ENCODE measurements at places on chromosomes 13 and 19.

- DNase-seq: no peak
These were observed 103.5 kb upstream of the TSC22D1 start for GRCh38 chr13:44679597-44679996.

GRCh38 chr13:37457612-37458011 lies 141.0 kb downstream of the POSTN start:
- DNase-seq: no peak

DNA sequence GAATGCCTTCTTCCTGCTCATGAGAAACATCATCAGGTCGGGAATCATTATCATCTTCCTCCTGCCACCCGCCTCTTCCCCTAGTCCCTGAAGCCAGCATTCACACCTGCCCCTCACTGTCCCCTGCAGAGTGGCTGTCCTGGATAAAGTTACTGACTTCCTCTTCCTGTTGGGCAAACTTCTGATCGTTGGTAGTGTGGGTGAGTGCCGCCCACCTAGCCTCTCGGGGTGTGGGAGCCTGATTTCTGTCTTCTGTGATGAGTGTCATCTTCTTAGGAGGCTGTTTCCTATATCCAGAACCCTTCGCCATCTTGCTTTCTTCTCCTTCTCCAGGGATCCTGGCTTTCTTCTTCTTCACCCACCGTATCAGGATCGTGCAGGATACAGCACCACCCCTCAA lies 12.5 kb downstream of the SLC44A2 start:
- DNase-seq: no peak

DNA sequence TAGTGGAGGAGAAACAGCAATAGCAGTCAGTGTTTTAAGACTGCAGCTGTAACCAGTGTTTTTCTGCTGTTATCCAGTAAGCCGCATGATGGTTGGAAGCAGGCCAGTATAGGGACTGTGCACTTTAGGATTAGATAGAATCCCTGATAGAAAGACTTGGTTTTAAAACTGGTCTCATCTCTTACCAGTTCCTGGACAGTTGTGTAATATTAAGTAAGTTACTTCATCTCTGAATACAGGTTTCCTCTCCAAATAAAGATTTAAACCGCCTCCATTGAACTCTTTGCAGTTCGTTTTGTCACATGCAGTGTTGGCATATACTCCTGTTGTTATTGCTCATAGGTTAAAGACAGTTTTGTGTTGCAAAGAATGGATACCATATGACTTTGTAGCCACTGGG lies 25.6 kb downstream of the URI1 start:
- no peak for DNase-seq

- DNase-seq: no peak
These were observed 308.9 kb upstream of the SLITRK1 start for GRCh38 chr13:84191139-84191538.

GRCh38 chr19:23002690-23003422 lies at the start of gene ZNF728:
Gene ZNF728 (minus strand): TSS chr19:23003176. CDS start chr19:23003030, 146 bp downstream.
- no peak for DNase-seq

GRCh38 chr13:83907196-83907989 lies 25.1 kb upstream of the SLITRK1 start:
- no peak for DNase-seq

DNA sequence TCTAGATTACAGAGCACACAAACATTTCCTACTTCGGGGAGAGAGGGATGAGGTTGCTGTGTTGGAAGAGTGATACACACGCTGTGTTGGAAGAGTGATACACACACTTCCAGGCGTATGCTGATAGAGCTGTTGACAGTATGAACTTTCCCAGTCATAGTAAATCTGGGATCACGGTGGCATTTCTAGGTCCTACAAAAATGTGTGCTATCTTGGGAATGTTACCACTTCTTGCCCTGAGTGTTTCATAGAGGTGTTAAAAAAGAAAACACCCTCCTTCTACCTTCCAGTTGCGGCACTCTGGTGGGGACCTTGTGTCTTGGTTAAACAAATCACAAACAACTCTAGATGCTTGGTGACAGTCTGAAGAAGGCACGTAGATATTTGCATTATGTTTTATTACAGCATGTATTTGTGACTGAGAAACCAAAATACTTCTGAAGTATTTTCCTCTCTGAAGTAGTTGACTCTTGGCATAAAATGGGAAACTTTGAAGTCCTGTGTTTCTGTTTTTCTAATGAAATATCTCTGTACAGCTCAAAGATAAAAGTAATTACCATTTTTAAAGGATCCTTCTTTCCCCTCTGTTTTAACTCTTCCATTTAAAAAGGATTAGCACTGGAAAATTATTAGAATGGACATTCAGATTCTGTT lies 52.5 kb downstream of the ARHGAP35 start:
- DNase-seq: no peak

DNA sequence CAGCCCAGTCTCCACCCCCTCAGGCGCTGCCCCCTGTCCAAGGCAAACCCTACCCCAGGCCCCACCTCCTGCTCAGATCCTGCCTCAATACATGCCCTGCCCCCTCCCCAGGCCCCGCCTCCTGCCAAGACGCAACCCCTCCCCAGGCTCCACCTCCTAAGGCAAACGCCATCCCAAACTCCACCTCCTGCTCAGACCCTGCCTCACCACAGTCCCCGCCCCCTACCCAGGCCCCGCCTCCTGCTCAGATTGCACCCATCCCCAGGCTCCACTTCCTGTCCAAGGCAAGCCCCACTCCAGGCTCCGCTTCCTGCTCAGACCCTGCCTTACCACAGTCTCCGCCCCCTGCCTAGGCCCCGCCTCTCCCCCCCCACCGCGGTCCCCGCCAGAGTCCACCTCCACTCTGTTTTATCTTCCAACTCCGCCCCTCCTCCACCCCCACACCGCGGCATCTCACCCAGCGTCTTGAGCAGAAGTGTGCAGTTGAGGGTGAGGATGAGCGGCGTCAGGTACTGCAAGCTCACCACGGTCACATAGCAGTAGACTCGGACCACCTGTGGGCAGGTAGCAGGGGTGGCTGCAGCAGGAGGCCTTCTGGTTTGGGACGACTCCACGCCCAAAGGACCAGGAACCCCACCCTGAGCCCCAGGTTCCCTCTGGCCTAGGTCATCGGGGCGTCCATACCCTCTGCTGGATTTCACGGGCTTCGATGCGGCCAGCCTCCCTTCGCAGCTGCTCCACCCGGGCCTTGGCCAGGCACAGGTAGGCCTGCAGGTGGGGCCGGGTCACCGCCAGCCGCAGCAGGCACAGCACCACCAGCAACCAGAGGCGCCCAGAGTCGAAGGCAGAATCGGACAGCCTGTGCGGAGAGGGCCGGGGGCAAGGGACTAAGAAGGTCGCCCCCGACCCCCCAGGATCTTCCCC lies 17.7 kb downstream of the TMEM161A start:
- peak; percentile 17 for DNase-seq

DNA sequence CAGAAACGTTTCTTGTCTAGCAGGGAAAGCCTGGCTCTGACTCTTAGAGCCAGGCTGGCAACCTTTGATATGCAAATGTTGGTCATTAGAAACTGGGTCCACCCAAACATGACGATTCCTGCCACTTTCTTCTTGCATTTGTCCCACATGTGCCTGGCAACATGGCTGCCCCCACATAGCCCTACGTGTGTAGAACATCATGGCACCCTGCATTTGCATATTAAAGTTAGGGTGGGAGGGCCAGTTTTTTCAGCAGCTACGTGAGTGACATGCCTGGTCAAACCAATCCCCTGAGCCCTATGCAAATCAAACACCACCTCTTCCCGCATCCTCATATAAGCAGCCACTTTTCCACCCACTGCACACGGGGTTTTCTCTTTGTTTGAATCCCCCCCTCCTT lies 95.0 kb downstream of the LIG4 start:
- DNase-seq: no peak

DNA sequence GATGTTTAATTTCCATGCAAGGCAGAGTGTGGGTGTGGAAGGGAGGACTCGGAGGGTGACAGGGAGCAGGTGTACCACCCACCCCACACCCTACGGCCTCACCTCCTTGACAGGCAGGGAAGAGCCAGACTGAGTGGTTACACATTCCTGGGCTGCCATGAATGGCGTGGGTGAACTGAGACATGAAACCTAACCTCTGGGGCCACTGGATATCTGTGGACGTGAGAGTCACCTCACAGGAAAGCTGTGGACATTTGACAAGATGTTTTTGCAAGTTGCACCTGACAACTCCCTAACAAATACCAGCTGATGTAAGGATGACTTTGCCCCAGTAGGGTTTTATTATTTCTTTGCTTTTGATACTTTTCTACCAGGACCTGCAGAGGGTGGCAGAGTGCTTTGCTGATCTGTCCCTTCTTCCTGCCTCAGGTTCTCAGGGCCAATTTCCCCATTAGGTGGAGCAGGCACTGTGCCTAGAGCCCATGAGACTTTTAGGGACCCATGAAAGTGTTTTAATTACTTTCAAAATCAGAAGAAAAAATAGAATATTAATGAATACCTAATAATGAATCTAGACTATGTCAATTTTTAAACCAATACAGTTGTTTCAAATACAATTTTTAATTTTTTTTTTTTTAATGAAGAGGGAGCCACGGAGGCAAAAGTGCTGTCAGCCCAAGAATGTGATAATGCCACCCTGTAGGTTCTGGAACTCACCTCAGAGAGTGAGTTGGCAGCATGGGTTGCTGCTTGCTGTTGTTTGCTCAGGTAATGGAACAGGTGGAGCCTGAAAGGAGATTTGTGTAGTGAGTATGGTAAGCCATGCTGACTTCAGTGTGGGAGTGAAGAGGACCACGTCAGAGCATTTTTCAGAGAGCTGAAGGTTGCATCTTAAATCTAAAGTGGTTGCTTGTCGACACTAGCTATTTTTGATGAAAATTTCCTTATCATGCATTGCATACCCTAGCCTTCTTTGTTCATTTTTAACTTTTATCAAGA lies 58.0 kb upstream of the CYSLTR2 start:
- peak; percentile 75 for DNase-seq

- peak; percentile 80 for DNase-seq
These were observed 1.9 kb upstream of the LMTK3 start for GRCh38 chr19:48513289-48514122.

DNA sequence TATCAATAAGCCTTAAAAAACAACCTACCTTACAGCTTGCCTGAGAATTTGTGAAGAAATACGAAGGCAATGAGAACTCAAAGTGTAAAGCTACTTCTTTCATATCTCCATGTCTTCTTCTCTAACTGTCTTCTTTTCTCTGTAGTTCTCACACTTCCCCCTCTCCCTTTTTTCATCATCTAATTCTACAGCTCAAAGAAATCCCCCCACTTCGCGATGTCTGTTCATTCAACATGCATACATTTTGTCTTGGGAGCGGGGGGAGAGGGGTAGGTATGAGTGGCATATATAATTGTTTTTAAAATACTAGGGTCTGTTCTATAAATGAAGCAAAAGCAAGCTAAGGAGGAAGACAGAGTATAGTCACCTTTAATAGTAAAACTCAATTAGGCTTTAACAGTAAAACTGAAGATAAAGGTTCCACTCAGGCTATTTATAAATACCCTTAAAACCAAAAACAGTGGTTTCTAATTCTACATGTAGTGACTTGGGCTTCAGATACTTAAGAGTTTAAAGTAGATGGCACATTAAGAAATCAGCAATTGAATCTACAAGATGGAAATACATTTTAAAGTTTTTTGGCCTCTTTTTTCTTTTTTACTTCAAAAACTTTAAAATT lies 106.9 kb downstream of the KLF12 start:
- DNase-seq: no peak

- no peak for DNase-seq
These were observed 1449.8 kb upstream of the MIR17HG start for GRCh38 chr13:89897681-89898080.

GRCh38 chr13:27592865-27593264 lies 27.5 kb downstream of the LNX2 start:
- no peak for DNase-seq

- DNase-seq: no peak
These were observed 5.8 kb downstream of the CD320 start for GRCh38 chr19:8302357-8302691.

DNA sequence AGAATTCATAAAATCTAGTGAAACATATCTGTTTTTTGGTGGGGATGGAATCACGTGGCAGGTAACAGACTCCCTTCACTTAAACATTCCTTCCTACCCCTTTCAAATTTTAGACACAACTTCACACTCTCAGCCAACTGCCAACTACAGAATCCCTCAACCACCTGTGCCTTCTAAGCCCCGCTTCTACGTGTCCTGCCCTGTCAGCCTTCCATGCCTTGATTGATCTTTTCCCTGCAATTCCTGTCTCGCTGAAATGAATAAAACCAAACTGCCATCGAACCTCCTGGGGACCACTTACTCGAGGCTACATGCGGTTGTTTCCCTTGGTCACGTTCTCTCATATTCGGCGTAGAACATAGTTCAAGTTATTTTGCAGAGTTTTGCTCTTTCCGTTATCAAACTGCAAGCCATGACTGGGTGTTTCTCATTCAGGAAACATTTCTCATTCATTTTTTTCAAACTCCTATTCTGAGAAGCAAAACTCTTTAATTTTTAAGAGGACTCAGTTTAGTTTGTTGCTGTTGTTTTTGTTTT lies 1.1 kb downstream of the ZNF625 start:
- no peak for DNase-seq

GRCh38 chr13:33188093-33188882 lies 97.3 kb downstream of the STARD13 start:
- no peak for DNase-seq

DNA sequence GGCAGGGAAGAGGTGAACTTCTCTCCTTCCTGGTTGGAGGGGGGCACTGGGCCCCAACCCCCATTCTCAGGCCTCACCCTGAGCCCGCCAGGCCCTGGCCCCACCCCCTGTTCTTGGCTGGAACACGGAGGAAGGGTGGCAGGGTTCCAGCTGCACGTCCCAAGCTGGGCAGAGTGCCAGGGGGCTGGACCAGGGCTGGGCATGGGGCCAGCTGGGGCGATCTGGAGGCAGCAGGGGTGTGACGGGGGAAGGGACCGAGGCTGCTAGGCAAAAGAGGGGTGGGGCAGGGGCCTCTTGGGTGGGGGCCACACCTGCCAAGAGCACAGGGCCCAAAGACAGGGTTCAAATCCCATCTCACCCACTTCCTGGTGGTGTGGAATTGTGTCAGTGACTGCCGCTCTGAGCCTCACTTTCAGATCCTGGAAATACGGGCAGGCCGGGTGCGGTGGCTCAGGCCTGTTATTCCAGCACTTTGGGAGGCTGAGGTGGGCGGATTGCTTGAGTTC lies 2.2 kb downstream of the HIF3A start:
- DNase-seq: no peak

GRCh38 chr13:78960881-78961280 lies 301.9 kb upstream of the OBI1 start:
- DNase-seq: no peak

DNA sequence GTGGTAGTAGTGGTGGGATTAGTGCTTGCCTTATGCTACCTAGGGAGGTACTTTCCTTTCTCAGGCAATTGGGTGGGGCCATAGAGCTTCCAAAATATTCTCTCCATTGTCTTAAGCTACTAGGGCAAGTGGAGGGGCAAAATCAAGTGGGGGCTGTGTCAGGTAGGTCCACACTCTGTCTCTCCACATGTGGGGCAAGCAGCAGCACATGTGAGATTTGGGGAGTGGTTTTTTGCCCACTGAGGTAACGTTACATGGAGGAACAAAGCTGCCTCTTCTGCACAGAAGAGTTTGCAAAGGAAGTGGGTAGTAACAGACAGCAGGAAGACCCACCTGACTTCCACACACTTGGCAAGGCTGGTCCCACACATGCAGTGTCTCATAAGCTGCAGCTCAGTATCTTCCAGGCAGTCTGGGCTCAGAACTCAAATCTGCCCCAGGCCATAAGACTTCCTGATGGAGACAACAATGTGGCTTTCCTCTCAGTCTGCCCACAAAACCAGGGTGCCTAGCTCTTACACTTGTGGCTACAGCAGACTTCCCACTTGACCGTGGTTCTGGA lies 1581.5 kb upstream of the PCDH20 start:
- DNase-seq: no peak
